Activated CD4-positive, CD25-positive, alpha-beta regulatory T cell treated with anti-CD3 and anti-CD28 coated beads, Interleukin-2, amount 50 U/mL, for 16 hours (primary cell): ENCODE measurements at places on chromosomes 3 and 15.

DNA sequence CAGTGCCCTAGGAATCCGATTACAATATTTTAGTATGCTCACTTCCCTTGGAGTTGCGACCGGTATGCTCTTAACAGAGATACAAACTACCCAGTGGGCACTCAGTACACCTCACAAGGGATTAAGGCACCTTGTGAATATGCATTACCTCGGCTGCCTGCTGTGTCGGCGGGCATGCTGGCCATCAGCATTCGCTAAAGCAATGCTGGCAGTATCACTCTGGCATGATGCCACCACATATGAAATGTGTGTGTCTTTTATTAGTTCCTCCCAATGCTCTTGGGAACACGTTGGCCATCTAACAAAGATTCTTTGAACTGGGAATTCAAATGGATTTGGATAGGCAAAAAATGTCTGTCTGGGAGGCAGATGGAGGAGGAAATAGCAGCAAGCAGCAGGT, 67.4 kb upstream of the FOXB1 start:
- DNase-seq: no peak

- DNase-seq: no peak
These were observed 61.6 kb downstream of the SPSB4 start for GRCh38 chr3:141112686-141113297.

- DNase-seq: no peak
These were observed 27.9 kb downstream of the EHD4 start for GRCh38 chr15:41944313-41944940.

DNA sequence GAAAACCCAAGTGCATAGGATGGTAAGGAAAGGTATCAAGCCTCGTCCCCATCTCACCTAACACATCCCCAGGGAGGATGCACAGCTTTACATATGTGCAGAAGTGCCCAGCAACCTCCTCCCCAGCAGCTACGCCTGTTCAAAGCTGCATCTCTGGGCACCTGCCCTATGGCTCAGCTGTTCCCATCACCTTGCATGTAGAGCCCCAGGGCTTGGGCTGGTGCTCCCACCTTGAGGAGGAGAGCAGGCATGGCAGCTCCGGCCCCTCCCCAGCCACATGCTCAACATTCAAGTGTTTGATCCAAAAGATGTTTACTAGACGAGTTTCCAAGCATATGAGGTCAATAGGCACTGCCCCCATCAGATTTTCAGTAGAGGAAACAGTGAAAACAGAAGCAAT, 173.5 kb downstream of the ATP10A start:
- DNase-seq: no peak

DNA sequence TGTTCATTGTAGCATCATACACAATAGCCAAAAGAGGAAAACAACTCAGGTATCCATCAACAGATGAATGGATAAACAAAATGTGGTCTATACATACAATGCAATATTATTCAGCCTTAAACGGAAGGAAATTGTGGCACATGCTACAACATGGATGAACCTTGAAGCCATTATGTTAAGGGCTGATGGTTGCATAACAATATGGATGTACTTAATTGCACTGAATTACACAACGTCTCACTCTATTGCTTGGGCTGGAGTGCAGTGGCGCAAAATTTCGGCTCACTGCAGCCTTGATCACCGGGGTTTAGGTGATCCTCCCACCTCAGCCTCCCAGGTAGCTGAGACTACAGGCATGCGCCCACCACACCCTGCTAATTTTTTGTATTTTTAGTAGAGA, 7.0 kb upstream of the TMEM62 start:
- no peak for DNase-seq
